ENCODE measurements at places on chromosomes 4 and X.
A peak's percentile ranks its signal among the peaks of the same experiment; 100 is the strongest.

GRCh38 chrX:107146670-107147069, 28.0 kb upstream of the RBM41 start:
- DNase-seq = peak; percentile 11

DNA sequence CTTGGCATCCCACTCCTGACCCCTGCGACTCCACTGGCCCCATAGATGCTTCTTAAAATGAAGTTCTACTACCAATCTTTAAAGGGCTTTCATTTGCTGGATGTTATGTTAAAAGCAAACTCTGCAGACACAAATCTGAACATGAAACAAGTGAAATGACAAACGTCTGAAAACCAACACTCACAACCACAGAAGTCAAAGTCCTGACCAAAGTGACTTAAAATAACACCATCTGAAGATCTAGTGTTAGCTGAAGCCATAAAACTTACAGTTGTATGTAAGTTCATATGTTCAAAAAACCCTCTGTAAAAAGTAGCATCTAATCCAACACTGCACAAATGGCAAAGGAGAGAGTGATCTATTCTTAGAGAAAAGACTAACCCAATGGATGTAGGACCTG, 178.7 kb downstream of the SH3KBP1 start:
- DNase-seq = no peak

DNA sequence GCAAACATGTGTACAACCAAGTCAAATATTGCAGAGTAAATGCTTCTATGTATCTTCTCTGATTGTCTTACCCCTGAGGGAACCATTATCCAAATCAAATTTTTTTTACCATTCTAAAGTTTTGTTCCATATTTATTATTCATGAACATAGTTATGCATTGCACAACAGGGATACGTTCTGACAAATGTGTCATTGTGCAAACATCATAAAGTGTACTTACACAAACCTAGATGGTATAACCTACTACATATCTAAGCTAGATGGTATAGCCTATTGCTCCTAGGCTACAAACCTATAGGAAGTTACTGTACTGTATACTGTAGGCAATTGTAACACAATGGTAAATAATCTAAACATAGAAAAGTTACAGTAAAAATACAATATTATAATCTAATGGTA, 23.4 kb downstream of the BEX3 start:
- DNase-seq = no peak

DNA sequence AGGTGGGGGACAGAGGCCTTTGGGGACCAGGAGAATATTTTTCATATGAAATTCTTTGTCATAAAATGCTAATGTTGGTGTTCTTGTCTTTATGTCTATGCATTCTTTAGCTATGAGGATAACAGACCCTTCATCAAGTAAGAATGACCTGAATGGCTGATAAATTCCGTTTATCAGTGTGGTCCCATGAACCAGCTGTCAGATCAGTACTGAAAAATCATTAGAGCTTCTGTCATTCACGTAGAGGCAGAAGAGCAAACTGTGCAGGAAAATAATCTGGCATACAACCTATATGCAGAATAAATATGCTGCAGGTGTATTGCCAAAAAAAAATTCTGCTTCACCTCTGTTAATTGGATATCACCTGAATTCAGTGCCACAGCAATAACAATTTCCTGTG, 828.6 kb downstream of the ADGRL3 start:
- no peak for DNase-seq

DNA sequence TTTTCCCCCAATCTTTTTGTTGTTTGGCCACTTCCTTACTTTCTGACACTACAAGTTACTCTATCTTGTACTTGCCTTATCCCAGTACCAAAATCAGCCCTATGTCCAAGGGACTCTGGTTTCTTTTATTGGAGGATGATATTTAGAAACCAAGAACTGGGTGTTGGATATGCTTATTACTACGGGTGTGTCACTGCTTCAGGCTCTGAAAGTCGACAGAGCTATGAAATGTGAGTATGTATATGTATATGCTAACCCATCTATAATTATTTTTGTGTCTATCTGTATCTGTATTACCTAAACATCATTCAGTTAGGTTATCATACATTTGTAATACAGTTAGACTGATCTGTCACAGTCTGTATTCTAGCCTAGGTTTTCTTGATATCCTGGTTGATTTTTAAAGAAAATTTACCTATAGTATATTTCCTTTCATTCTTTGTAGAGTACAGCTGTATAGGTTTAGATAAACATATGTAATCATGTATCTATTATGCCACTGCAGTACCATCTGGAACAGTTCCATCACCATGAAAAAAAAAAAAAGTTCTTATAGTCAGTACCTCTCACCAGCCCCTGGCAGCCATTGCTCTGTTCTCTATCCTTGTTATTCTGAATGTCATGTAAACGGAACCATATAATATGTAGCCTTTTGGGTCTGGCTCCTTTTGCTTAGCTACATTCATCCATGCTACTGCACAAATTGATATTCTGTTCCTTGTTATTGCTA, 18.1 kb downstream of the SEC24B start:
- DNase-seq = no peak

Measured in fibroblast of the aortic adventitia (primary cell).